Stimulated activated CD4-positive, alpha-beta T cell treated with anti-CD3 and anti-CD28 coated beads, Interleukin-15, amount 100 ng/mL, for 1 hour (primary cell): ENCODE measurements at places on chromosomes 16 and 17.

DNA sequence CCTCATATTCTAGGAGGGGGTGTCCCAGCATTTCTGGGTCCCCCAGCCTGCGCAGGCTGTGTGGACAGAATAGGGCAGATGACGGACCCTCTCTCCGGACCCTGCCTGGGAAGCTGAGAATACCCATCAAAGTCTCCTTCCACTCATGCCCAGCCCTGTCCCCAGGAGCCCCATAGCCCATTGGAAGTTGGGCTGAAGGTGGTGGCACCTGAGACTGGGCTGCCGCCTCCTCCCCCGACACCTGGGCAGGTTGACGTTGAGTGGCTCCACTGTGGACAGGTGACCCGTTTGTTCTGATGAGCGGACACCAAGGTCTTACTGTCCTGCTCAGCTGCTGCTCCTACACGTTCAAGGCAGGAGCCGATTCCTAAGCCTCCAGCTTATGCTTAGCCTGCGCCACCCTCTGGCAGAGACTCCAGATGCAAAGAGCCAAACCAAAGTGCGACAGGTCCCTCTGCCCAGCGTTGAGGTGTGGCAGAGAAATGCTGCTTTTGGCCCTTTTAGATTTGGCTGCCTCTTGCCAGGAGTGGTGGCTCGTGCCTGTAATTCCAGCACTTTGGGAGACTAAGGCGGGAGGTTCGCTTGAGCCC, 11.6 kb downstream of the STH start:
- no peak for DNase-seq

DNA sequence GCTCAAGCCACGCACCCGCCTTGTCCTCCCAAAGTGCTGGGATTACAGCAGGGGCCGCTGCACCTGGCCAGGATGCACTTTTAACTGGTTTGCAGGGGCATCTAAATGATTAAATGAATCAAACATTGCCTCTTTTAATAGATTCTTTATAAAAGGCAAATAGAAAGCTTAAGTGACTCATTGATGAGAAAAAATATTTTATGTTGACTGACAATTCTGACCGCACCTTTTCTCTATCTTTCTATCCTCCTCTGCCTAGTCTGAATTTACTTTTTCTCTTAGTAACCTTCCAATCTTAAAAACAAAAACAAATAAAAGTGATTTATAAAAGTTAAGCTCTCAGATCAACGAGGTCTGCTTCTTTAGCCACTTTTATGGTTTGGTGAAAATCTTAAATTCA, 35.3 kb downstream of the SLC39A11 start:
- no peak for DNase-seq

GRCh38 chr16:8044796-8045195, 545.5 kb downstream of the TMEM114 start:
- no peak for DNase-seq

- DNase-seq: no peak
Measured at GRCh38 chr17:38912221-38912813, 13.1 kb upstream of the LASP1NB start.

DNA sequence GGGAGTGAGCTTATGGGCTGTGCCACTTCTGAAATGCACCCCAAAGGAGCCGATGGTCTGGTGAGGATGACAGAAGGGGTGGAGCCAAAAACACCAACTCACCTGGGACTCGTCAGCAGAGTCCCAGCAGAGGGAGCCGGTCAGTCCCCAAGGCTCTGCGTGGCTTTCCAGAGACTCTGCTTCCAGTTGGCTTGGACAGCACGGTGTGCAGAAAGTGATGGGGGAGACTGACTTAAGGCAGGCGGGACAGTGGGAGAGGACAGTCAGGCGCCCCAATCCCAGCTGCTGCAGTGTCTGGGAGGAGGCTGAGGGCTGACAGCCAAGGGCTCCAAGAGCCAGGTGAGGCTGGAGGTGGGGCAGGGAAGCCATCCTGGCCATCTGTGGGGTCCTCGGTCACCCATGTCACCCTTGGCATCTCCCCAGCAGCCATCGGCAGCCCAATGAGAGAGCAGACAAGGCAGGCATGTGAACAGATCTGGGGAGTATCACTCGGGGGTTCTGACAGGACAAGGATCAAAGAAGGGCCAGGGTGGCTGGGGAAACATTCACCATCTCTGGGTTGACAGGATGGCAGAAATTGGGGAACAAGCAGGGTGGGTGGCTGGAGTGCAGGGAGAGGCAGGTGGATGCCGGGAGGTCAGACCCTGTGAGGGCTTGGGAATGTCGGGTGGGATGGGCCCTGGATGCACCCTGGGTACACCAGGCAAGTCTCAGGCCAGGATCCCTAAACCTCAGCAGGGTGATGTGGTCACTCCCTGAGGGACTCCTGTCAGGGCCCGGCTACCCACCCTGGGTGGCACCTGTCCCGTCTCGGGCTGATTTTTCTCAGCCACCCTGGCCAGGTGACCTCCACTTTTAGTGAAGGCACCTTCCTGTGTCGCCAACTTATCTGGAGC, 8.9 kb upstream of the KRTAP17-1 start:
- no peak for DNase-seq
